ENCODE measurements at places on chromosomes 7 and 10. TPM values are rescaled to one million over a fixed set of nuclear protein-coding genes. Genes with fewer than 3 reads are reported as not detected.

TUBGCP2 gene
- total RNA-seq = 59.0 TPM

- DNase-seq = no peak
Observed at GRCh38 chr7:89908736-89909135, 245.5 kb upstream of the STEAP1 start.

GRCh38 chr7:46524350-46524749 is 603.3 kb upstream of the IGFBP3 start:
- no peak for DNase-seq

- DNase-seq = no peak
Observed at GRCh38 chr7:29809533-29810155, 3.3 kb downstream of the WIPF3 start.

- no peak for DNase-seq
Observed at GRCh38 chr7:125193263-125193662, 263.6 kb upstream of the POT1 start.
